ENCODE measurements at places on chromosomes 1 and 21. TPM values are rescaled to one million over a fixed set of nuclear protein-coding genes. Genes with fewer than 3 reads are reported as not detected.

OR6K3 gene
- not detected for total RNA-seq

DSCAM gene
- total RNA-seq, result 7.6 TPM

POTED gene
- total RNA-seq, result not detected

TAL1 gene
- total RNA-seq, result not detected

KRTAP22-2 gene
- total RNA-seq, result not detected

ZNF326 gene
- 16.6 TPM for total RNA-seq

PLPPR4 gene
- not detected for total RNA-seq
